Amniotic epithelial cell (primary cell): ENCODE measurements at places on chromosomes 6 and 20.

DNA sequence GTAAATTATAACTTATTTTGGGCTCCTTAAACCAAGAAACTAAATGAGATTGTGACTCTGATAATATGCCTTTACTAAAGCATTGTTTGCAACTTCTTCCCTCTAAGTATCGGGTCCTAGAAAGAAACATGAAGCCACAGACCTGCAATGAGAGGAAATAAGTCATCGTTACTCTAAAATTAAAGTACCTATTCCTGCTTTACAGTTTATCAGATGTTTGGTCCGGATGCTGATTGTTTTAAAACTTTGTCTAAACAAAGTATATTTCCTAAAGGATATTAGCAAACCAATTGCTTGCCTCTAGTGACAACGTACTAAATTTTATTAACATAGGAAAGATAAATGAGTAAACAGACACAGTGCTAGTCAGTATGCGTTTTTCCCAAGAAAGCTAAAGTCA lies 216.8 kb downstream of the GJA1 start:
- DNase-seq = no peak

DNA sequence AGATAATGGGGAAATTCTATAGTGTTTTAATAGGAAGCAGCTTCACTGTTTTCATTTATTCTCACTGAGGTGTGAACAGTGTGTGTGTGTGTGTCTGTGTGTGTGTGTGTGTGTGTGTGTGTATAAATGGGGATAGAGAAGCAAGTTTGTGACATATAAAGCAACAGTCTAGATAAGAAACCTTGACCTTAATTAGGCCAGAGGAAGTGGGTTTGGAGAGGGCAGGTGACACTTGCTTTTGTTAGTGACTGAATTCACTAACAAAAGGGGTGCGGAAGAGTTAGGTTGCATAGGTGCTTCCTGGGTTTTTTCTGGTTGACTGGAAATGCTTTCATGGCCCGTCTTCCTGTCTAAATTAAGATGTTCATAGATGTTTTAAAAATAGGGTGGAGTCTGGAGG lies 515.7 kb upstream of the FLRT3 start:
- no peak for DNase-seq

DNA sequence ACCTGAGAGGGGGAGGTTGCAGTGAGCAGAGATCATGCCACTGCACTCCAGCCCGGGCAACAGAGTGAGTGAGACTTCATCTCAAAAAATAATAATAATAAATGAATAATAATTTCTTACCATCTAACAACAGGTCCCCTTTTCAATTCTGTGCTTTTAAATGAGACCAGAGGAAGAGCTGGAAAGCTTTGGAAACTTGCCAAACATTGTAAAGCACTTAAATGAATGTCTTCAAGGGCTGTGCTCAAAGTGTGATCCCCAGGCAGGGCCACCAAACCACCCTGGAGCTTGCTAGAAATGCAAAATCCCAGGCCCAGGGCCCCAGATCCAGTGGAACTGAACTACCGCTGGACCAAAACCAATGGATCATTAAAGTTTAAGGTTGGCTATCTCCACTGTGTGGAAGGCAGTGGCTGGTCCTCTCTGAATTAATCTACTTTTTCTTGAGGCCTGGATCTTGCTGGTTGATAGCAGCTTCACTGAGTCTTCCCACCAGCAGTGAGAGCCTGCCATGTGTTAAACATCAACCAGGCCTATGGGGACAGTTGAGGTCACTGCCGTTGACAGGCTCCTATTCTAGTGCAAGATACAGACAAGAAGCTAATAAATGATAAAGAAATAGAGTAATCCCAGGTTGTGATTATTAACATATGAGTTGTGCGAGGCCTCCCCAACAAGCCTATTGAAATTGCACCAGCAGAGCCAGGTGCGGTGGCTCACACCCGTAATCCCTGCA lies 23.7 kb upstream of the TFAP2C start:
- no peak for DNase-seq

- DNase-seq = no peak
Measured at GRCh38 chr6:14228571-14228970, 111.0 kb downstream of the CD83 start.

DNA sequence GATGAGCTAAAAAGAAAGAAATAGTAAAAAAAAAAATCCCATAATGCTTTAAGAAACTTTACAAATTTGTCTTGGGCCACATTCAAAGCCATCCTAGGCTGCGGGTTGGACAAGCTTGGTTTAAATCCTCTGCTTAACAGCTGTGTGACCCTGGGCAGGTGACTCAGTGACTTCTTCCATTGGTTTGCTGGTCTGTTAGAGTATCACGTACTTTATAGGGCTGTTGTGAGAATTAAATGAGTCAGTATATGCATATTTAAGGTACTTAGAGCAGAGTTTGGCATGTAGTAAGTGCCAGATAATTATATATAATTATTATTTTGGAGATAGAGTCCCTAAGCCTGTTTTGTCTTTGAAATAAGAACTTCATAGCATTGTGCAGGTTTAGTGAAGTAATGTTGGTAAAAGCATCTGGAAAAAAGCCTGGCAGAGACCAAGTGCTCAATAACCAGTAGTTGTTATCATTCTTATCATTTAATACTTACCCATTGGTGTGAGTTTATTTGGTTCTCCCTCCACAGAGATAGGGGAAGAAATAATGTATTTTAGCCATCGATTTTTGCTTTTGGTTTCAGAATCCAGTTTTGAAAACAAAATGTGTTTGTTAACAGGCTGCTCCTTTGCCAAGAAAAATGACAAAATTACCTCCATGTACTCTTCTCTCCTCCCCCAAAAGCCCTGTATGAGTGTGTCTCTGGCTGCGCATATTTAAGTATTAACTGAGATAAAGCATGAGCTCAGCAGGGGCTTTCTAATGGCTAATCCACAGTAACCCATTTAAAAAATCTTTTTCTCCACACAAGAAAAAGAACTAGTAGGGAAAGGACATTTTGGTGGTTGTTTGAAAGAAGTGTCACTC lies 67.2 kb downstream of the FOXO3 start:
- DNase-seq = peak; percentile 31

DNA sequence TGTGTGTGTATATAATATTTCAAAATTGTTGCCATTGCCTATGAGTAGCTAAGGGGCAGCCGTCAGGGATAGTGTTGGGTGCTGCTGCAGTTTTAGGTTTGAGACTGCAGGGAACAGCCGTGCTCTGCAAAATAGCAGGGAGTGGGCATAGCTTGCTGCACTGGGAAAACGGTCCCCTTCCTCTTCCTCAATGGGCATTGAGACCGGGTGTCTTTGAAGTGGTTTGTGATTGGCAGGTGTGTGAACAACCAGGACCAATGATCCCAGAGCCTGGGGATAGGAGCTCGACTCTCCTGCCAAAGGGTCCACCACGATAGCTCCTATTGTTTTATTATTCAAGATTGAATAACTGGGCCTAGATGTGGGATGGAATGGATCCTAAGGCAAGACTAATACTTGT lies 5.1 kb upstream of the EBF4 start:
- no peak for DNase-seq

- DNase-seq = peak; percentile 46
Measured at GRCh38 chr6:100808638-100809275, 72.4 kb downstream of the ASCC3 start.

DNA sequence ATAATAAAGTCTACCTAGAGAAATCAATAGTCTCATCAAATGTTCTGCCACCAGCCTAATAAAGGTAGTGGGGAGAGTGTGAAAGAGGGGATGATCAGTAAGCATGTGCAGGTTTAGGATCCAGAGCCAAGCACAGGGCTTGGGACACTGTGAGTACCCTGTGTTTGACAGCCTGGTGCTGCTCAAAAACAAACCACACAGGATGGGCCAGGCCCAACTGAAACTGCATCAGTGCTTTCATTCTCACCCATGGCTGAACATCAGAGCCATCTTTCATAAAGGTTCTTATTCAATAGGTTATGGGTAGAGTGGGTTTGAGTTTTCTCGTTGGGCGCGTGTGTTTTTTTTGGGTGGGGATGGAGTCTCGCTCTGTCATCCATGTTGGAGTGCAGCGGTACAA lies 87.3 kb upstream of the NHSL1 start:
- no peak for DNase-seq

DNA sequence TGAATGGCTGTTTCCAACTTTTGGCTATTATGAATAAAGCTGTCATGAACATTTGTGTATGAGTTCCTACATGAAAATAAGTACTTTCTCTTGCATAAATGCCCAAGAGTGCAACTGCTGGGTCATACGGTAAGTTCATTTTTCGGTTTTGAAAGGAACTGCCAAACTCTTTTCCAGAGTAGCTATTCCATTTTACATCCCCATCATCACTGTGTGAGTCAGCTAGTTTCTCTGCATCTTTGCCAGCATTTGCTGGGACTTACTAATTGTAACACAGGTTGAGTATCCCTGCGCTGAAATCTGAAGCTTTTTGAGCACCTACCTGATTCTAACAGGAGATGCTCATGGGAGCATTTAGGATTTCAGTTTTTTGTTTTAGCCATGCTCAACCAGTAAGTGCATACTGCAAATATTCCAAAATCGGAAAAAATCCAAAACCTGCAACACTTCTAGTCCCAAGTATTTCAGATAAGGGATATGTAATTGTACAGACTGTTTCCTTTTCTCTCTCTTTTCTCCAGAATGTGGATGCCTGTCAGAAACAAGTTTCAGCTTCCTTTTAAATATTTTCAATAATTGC lies 118.4 kb downstream of the DTNBP1 start:
- DNase-seq = no peak

GRCh38 chr6:163405412-163406309 lies 8.9 kb upstream of the QKI start:
- DNase-seq = no peak

- DNase-seq = peak; percentile 52
Measured at GRCh38 chr20:32362901-32363364, 4.8 kb downstream of the ASXL1 start.

GRCh38 chr6:38179794-38180430 lies 360.4 kb downstream of the ZFAND3 start:
- DNase-seq = no peak

DNA sequence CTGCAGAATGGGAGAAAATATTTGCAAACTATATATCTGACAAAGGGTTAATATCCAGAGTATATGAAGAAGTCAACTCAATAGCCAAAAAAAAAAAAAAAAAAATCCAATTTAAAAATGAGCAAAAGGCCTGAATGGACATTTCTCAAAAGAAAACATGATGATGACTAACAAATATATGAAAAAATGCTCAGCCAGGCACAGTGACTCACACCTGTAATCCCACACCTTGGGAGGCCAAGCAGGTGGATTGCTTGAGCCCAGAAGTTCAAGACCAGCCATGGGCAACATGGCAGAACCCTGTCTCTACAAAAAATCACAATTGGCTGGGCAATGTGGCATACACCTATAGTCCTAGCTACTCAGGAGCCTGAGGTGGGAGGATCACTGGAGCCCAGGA lies 2.1 kb upstream of the ECHDC1 start:
- DNase-seq = no peak

GRCh38 chr6:106612671-106613416 lies 16.5 kb downstream of the RTN4IP1 start:
- DNase-seq = no peak

- DNase-seq = peak; percentile 70
Measured at GRCh38 chr6:27873021-27873940, 38.9 kb downstream of the OR2B2 start.

DNA sequence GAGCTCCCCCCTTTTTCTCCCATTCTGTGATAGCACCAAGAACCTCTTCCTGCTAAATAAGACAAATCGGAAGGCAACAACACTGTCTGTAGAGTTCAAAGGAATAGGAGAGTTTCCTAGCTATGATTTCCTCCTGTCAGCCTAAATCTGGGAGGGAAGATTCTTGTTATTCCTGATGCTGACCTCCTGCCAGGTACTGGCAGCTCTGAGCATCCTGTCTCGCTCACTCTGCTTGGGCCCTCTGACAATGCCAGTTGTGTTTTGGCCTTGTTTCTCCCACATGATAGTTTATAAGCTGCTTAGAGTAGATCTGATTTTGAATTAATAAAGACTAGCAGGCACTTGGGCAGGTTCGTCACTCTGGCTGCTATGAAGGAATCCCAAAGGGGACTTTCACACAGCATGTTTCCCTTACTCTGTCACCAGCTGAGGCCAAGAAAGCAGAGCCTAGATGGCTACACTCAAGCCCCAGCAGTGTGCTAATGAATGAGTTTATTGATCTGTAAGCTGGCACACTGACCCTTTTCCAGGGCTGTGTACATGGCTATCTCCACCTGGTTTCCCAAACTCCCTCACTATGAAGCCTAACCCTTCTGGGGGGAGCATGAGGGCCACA lies 52.3 kb downstream of the UQCC1 start:
- DNase-seq = no peak

GRCh38 chr6:8337147-8337546 lies 98.2 kb downstream of the SLC35B3 start:
- no peak for DNase-seq

GRCh38 chr6:83879746-83880145 lies 20.3 kb downstream of the CYB5R4 start:
- DNase-seq = no peak

DNA sequence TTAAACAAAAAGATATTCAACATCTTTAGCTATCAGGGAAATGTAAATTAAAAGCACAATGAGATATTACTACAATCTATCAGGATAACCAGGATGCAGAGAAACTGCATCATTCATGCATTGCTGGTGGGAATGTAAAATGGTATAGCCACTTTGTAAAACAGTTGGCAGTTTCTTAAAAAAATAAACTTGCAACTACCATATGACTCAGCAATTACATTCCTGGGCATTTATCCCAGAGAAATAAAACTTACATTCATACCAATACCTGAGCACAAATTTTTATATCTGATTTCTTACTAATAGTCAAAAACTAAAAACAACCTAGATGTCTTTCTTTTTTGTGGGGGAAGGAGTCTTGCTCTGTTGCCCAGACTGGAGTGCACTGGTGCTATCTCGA lies 190.3 kb upstream of the TAB2 start:
- peak; percentile 33 for DNase-seq

DNA sequence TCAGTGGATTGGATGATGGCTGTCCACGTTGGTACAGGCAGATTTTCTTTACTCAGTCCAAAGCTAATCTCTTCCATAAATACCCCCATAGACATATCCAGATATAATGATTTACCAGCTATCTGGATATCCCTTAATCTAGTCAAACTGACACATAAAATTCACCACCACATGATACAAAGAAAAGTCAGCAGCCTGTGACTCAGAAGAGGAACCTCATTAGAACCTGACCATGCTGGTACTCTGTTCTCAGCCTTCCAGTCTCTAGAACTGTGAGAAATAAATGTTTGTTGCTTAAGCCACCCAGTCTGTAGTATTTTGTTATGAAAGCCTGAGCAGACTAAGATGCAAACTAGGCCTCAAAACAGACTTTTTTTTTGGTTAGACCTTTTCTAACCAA lies 431.3 kb upstream of the RNF217 start:
- peak; percentile 71 for DNase-seq

GRCh38 chr6:118860880-118861279 lies 33.1 kb upstream of the ASF1A start:
- no peak for DNase-seq
